HepG2 (cell line): ENCODE measurements at places on chromosomes 16 and 17. TPM values are rescaled to one million over a fixed set of nuclear protein-coding genes. Genes with fewer than 3 reads are reported as not detected.

DNA sequence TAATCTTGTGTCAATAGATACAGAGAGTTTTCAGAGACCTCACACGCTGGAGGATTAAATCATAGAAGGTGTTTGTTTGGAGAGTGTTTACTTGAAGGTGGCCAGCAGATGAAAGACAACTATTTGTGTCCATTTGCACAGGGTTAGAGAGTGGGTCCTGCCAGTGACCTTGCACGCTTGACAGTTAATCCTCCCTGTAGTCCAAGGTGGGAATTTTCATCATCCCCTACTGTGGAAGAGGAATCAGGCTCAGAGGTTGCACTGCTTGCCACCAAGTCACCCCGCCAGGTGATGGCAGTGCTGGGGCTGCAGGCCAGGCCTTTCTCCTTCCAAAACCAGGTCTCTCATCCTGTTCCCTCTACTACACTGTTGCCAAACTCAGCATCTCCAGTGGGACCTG is 12.3 kb downstream of the CDH1 start:
- peak; percentile 66 for DNase-seq

DNA sequence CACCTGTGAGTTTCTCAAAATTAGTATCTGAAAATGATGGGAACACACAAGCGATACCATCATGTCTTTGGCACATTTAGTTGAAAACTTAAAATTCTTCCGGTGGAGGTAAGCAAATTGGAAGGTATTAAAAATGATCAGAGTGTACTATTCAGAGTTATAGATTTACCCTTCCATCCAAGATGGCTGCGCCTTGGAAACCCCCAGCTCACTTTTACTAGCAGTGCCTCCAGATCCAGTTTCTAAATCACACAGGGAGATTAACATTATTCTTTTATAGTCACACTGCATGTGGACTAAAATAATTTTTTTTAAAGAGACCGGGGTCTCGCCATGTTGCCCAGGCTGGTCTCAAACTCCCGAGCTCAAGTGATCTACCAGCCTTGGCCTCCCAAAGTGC is 15.0 kb downstream of the PITPNC1 start:
- DNase-seq = no peak

- DNase-seq = peak; percentile 51
These were observed 12.5 kb downstream of the SAMD14 start for GRCh38 chr17:50117202-50118051.

DNA sequence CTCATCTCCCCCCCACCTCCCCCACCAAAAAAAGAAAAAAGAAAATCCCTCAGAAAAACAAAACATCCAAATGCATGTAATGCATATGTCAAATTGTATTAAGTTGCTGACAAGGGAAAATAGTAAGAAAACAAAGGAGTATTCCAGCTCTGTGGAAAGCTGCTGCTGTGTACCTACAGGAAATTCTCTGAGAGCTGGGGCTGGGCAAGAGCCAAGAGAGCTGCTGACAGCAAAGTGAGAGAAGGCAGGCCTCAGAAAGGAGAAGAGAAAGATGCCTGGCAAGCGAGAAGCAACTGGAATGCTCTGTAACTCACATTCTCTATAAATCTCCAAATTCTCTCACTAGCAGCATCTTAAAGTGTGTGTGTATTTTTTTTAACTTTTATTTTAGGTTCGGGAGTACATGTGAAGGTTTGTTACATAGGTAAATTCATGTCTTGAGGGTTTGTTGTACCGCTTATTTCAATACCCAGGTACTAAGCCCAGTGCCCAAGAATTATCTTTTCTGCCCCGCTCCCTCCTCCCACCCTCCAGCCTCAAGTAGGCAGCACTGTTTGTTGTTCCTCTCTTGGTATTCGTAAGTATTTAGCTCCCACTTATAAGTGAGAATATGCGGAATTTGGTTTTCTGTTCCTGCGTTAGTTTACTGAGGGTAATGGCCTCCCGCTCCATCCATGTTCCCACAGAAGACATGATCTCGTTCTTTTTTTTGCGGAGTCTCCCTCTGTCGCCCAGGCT is 24.4 kb downstream of the CNTROB start:
- DNase-seq = no peak

DNA sequence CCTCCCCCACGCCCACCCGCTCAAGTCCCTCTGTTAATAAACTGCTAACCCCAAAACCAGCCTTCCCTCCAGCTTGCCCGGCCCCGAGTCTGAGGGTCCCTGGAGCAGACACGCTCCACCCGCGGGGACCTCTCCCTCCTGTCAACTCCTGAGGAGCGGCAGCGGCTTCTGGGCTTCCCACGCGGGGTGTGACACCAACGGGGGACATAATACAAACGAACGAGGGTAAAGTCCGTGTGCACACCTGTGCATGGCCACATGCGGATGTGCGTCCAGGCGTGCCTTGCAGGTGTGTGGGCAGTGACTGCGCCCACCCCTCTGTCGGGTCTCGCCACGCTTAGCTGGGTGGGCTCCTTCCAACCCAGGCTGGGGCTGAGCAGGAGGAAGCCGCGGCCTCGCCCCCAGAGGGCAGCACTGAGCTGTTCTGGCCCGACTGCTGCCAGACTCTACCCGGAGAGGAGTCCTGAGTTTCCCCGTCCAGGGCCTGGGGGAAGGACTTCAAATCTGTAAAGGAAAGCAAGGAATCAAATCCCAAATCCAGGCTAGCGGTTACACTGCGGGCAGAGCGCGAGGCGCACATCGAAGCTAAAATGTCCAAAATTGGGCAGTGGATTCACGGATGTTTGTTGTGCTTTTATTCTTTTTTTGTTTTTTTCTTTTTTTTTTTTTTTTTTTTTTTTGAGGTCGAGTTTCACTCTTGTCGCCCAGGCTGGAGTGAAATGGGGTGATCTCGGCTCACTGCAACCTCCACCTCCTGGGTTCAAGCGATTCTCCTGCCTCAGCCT is 24.2 kb upstream of the KRT17 start:
- DNase-seq = peak; percentile 75

ASGR1 gene
- total RNA-seq = 156 and 353 TPM in 2 replicates

SLC46A1 gene
- total RNA-seq = 9.4 and 22.6 TPM in 2 replicates

SKAP1 gene
- total RNA-seq = not detected in 2 replicates
